Cardiac muscle cell (in vitro differentiated cells and primary cell): ENCODE measurements at places on chromosomes 2 and 18.
A peak's percentile ranks its signal among the peaks of the same experiment; 100 is the strongest.

GRCh38 chr2:222753251-222753824 is 81.9 kb downstream of the MOGAT1 start:
- peak; percentile 50 for DNase-seq

DNA sequence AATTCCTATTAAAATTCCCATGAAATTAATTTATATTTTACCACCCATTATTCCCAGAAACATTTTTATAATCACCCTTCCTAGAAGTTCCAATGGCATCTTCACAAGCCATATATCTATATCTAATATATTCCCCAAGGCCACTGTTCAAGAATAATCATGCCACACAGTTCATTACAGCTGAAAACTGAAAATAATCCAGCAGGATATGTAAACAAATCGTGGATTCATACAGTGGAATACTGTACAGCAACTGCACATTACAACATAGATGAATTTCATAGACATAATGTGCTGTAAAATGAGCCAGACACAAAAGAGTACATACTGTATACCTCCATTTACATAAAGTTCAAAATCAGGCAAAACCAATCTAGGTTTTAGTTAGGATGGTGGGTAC is 63.9 kb upstream of the SERPINE2 start:
- DNase-seq = no peak

GRCh38 chr2:11467749-11468148 is 1.8 kb upstream of the E2F6 start:
- no peak for DNase-seq

GRCh38 chr2:26571316-26571715 is 69.8 kb downstream of the CIB4 start:
- DNase-seq = no peak

GRCh38 chr2:6914828-6915227 is 2.4 kb upstream of the RNF144A start:
- no peak for DNase-seq

DNA sequence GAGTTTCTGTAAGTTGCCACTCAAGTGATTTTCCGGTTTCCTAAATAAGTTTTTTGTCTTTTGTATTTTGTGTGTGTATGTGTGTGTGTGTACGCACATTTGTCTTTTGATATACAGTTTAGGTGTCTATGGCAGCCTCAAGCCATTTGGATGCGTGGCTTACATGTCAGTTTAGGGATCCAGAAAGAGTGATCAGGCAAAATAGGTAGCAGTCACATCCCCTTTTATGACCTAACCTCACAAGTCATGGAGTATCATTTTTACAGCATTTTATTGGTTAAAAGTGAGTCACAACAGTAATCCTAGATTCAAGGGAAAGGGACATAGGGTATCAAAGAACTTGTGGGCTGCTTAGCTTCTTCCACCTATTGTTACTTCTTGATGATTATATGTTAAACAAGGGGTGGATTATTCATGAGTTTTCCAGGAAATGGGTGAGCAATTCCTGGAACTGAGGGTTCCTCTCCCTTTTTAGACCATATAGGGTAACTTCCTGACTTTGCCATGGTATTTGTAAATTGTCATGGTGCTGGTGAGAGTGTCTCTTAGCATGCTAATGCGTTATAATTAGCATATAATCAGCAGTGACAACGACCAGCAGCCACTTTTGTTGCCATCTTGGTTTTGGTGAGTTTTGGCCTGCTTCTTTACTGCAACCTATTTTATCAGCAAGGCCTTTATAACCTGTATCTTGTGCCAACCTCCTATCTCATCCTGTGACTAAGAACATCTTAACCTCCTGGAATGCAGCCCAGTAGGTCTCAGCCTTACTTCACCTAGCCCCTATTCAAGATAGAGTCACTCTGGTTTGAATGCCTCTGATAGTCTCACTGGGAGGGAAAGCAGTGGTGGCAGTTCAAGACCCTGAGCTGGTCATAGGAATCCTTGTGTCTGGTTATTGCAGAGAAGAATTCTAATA is 8.6 kb upstream of the SOCS6 start:
- no peak for DNase-seq

DNA sequence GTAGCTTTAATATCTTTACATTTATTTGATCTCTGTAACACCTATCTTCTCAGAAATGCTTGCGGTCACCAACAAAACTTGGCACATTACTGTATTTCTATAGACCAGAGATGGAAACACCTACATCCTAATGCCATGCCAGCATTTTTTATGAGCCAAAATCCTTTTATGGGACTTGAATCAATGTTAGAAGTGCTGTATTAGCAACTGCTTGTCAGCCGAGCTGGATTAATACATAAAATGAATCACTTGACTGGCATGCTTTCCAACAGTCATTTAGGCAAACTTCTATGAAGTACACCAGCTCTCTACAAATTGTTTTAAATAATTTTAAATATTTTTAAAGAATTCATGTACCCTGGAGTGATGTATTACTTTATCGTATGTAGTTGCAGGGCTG is 272.9 kb upstream of the NRP2 start:
- no peak for DNase-seq

DNA sequence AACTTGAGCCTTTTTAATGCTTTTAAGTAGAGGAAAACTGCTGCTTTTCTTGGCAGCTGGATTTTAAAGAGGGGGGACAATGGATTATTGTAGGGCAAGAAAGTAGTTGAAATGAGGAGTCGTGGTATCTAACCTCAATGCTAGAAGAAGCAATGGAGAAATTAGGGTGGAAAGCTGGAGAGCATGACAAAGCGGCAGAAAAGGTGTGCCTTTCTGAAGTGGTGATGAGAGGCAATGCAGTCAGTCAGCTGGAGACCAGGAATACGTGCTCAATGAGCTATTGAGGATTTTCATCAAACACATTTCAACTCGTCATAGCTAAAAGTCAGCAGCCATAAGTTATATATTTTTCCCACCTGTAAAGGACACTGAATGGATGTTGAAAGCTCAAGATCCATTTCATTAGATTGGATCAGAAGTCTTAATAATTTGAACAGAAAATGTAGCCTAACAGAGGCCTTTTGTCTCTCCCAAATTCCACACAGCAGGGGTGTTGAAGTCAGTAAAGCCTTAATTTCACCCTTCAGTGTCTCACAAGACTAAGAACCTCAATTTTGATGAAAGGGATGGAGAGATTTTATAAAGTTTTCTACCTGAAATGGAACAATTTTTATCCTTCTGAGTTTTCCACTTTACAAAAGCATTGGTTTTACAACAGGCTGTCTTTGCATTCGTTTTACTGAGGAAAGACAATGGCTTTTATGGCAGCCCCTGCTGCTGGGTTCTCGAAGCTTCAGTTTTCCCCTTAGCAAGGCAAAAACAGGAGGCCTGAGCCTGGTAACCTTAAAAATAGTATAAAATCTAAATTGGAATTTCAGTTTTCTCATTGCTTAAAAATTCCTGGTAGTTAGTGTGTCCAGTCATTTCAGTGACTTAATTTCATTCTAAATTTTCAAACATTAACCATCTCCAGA is 131.1 kb downstream of the CCDC102B start:
- no peak for DNase-seq

GRCh38 chr2:158393886-158394285 is 62.7 kb downstream of the CCDC148 start:
- no peak for DNase-seq

DNA sequence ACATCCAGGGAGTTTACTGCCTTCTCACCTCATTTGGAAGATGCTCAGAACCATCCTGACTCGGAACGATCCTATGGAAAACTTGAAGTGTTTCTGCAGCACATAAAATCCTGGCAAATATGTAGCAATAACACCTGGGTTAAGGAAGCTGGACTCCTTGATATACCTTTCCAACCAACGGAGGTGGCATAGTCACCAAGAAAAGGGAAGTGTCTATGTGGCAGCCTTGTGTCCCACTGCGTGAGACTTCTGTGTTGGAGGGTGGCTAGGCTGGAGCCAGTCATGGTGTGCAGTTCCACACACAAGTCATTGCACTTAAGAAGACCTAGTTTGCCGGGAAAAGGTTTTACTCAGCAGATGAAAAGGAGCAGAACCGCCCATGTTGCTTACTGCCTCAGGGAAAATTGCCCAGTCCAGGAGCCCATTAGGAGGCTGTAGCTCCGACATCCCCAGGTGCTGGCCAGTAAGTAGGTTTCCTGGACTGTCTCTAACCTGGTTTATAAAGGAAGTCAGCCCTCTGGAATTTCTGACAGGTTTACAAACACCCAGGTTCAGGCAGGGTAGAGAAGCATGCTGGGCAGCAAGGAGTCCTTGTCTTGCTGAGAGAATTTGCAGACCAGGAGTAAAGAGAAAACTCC is 46.2 kb upstream of the SPRED2 start:
- no peak for DNase-seq

GRCh38 chr2:167890739-167891138 is 356.7 kb downstream of the STK39 start:
- no peak for DNase-seq

- no peak for DNase-seq
Measured at GRCh38 chr2:152454960-152455359, 120.0 kb downstream of the FMNL2 start.

GRCh38 chr18:22711192-22711685 is 221.9 kb upstream of the RBBP8 start:
- DNase-seq = peak; percentile 55

DNA sequence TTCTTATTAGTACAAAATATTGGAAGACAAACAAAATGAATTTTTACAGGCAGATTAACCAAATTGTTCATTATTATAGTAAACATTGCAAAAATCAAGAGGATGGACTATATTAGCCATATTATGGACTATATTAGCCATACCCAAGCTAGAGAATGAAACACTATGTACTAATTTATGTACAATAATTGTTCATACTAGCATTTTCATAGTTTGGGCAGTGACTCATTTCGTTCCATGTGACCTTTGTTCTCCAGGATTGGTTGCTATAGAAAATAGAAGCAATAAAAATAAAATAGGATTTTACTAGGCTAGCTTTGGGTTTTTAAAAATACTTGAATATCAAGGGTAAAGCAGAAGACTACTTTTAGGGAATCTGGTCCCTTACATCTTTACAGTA is 176.8 kb downstream of the ZEB2 start:
- DNase-seq = no peak

DNA sequence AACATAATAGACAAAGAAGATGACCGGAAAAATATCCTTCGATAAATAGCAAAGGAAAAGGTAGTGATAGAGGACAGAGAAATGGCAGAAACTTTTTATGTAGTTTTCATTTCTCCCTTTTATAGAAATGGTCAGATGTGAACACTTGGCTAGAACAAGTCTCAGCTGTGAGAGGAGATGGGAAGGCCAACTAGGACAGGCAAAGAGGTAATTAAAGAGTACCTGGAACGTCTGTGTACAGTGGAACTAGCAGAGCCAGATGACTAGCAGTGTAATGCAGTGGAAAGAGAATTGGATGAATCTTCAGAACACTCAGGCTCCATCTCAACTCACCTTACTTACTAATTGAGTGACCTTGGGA is 69.2 kb downstream of the NABP1 start:
- DNase-seq = no peak

DNA sequence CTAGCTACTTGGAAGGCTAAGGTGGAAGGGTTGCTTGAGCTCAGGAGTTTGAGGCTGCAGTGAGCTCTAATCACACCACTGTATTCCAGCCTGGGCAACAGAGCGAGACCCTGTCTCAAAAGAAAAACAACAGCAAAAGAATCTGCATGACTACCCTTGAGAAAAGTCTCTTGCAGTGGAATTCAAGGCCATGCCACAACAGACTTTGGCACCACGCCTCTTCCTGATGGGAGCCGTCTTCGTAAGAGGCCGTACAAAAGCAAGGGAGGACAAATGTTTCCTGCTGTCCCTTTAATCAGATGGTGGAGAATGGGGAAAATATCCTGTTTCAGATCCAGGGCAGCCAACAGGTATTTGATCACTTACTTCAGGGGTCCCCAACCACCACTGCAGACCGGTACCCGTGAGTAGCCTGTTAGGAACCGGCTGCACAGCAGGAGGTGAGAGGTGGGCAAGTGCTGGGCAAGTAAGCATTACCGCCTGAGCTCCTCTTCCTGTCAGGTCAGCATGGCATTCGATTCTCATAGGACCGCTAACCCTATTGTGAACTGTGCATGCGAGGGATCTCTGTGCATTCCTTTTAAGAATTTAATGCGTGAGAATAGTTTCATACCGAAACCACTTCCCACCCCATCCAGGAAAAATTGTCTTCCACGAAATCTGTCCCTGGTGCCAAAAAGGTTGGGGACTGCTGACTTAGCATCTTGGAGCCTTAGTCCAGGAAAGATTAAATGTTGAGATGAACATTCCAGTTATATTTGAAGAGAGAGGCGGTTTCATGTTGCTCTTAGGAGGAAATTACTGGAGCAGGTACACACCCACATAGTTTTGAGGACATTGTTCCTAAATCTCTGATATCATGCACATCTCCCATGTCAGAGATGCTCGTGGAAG is 94.4 kb upstream of the XPO1 start:
- DNase-seq = no peak

- no peak for DNase-seq
Measured at GRCh38 chr2:235064976-235065375, 113.2 kb downstream of the SH3BP4 start.

DNA sequence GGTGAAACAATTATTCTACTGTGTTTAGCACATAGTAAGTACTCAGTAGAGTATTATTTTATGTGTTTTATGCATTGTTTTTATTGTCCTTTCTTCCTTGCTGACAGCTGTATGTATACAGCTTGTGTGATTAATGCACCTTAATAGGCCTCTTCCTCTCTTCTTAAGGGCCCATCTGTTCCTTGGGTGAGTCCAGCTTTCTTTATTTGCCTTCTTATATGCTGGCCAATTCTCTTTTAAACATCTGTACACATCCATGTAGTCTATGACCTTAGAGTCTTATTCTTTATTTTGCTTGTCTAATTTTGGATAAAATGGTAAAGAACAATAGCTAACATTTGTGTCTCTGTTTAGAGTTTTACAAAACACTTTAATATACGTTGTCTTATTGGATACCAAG is 333.7 kb upstream of the MEIS1 start:
- DNase-seq = no peak

DNA sequence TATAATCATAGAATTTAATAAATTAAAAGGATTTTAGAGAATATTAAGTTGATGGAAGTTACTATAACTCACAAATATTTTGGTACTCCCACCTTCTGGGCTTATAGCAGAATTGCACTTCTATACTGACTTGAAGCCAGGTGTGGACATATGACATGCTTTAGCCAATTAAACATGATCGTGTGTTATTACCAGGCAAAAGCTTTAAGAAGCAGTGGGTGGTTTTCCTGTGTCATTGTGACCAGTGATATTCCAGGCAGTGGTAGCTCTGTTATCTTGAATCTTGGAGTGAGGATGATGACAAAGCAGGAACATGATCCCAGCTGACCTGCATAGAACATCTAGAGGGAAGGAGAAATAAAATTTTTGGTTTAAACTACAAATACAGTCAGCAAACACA is 370.9 kb upstream of the ZEB2 start:
- DNase-seq = peak; percentile 13

- DNase-seq = peak; percentile 93
Measured at GRCh38 chr2:70086278-70086837, 919 bp upstream of the PCBP1 start.

GRCh38 chr2:217289907-217290280 is 430.0 kb upstream of the TNP1 start:
- peak; percentile 16 for DNase-seq

- no peak for DNase-seq
Measured at GRCh38 chr2:65404988-65405697, 27.3 kb downstream of the SPRED2 start.
